ENCODE measurements at places on chromosomes 5 and 9. TPM values are rescaled to one million over a fixed set of nuclear protein-coding genes. Genes with fewer than 3 reads are reported as not detected.

Gene MEGF10
- not detected for total RNA-seq

Gene TMEM167A
- total RNA-seq: 64.4 TPM

Gene MORN5
- not detected for total RNA-seq

Gene PRSS3
- not detected for total RNA-seq

Gene LRRC70
- 1.0 TPM for total RNA-seq

Gene BRD3OS
- 6.3 TPM for total RNA-seq

Gene SLC4A9
- 0.12 TPM for total RNA-seq

Gene FCN1
- not detected for total RNA-seq

Gene SHC3
- not detected for total RNA-seq

Gene MYMK
- not detected for total RNA-seq

Gene TRIM7
- total RNA-seq: 1.8 TPM

Gene BARHL1
- not detected for total RNA-seq

Gene CNTRL
- 63.6 TPM for total RNA-seq

Gene INSL4
- not detected for total RNA-seq

Gene SLC34A3
- not detected for total RNA-seq

Gene LEAP2
- 1.8 TPM for total RNA-seq

Gene PCDHB4
- not detected for total RNA-seq

Gene PCDHB16
- total RNA-seq: not detected

GRCh38 chr9:114911167-114911821 is 19.1 kb downstream of the TNFSF8 start:
- H3K36me3 ChIP-seq: peaks cover 62% of the 10 kb centered on the region
- H3K27me3 ChIP-seq: no peaks in the 10 kb centered on the region

- no peaks in the 10 kb centered on the region for H3K4me1 ChIP-seq
- no peak for DNase-seq
- no peaks in the 10 kb centered on the region for H3K36me3 ChIP-seq
- no peak overlapping the region for H3K4me3 ChIP-seq
These were observed 53.7 kb downstream of the PLAC8L1 start for GRCh38 chr5:146051678-146052077.

GRCh38 chr9:95128177-95128524 is 189.4 kb downstream of the FANCC start:
- no peak overlapping the region for H3K4me3 ChIP-seq
- H3K36me3 ChIP-seq: peaks cover 4% of the 10 kb centered on the region
- no peak overlapping the region for H3K27ac ChIP-seq
- peaks cover 2% of the 10 kb centered on the region for H3K4me1 ChIP-seq

DNA sequence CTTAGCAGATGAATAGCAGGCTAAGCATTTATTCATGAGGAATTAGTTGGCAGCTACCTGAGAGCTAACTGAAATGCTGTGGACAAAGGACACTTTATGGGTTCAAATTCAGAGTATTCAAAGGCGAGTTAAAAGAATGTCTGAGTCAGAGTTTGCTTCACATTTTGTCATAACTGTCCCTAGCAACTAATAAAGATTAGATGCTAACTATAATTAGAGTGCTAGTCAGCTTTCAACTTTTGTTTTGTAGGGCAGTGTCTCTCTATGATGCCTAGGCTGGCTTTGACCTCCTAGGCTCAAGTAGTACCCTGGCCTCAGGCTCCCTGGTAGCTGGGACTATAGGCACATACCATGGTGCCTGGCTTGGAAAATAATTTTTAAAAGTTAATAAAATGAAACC is 4.6 kb downstream of the SMC5 start:
- H3K4me3 ChIP-seq: no peak overlapping the region
- H3K4me1 ChIP-seq: peaks cover 50% of the 10 kb centered on the region
- H3K27me3 ChIP-seq: no peaks in the 10 kb centered on the region
- no peak for DNase-seq

GRCh38 chr9:37350486-37351190 is 71.9 kb upstream of the GRHPR start:
- no peak overlapping the region for H3K4me3 ChIP-seq
- H3K36me3 ChIP-seq: peaks cover 19% of the 10 kb centered on the region
- no peaks in the 10 kb centered on the region for H3K27me3 ChIP-seq
- H3K4me1 ChIP-seq: no peaks in the 10 kb centered on the region

DNA sequence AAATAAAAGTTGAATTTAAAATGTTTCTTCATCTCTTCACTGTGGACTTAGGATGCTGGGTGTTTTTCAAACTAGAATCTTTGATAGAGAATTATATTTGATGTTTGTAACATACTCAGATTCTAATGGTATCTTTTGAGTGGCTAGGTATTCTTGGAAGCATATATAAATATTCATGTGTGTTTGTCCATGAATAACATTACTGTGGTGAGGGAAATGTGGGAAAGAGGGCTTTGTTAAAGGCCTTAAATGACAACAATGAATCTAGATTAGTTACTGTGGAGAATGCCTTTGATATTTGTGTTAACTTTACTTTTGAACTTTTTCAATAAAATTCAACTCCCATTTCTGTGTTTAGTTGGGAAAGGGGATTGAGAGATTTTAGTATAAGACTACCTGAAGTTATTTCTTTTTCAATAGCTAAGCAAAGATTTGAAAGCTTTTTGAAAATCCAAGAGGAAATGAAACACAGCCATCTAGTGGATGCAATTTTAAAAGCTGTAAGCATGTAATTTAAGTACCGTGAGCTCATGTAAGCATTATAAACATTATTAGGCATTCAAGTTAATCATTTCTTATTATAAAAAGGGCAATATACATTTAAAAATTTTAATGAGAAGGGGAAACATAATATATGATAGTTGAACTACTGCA is 69.6 kb downstream of the CCDC171 start:
- H3K27me3 ChIP-seq: no peaks in the 10 kb centered on the region
- H3K4me3 ChIP-seq: no peak overlapping the region
- H3K27ac ChIP-seq: no peak overlapping the region
- no peaks in the 10 kb centered on the region for H3K4me1 ChIP-seq
- peaks cover 6% of the 10 kb centered on the region for H3K36me3 ChIP-seq
- no peak for DNase-seq

- peak within 1 kb of the TSS; percentile 95 for H3K27ac ChIP-seq
- peaks cover 47% of the 10 kb centered on the region for H3K4me1 ChIP-seq
- peak within 1 kb of the TSS; percentile 93 for H3K4me3 ChIP-seq
- DNase-seq: peak; percentile 74
- no peaks in the 10 kb centered on the region for H3K27me3 ChIP-seq
These were observed at the start of gene DOCK2 for GRCh38 chr5:169637085-169637548. DOCK2 (plus strand) TSS chr5:169637275; CDS start chr5:169637327, 52 bp downstream.

GRCh38 chr9:935348-935965 is 41.0 kb upstream of the DMRT3 start:
- H3K27ac ChIP-seq: no peak overlapping the region
- H3K27me3 ChIP-seq: peaks cover 41% of the 10 kb centered on the region
- H3K36me3 ChIP-seq: no peaks in the 10 kb centered on the region
- no peak overlapping the region for H3K4me3 ChIP-seq
- H3K4me1 ChIP-seq: no peaks in the 10 kb centered on the region

DNA sequence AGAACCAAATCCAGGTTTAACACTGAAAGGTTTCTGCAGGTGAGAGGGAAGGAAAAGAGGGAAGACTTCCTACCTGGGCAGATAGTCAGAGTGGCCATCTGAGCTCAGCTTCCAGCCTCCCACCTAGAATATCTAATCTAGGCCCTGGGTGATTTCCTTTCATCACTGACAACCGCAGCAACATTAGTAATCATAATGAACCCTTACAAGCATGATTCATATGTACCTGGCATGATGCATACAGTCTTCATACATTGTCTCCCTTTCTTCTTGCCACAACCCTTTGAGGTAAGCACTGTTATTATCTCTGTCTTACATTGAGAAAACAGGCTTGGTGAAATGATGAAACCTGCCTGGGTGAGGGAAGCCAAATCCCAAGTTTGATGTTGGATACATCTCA is 13.5 kb downstream of the AFAP1L1 start:
- H3K27ac ChIP-seq: no peak overlapping the region
- H3K36me3 ChIP-seq: no peaks in the 10 kb centered on the region
- H3K4me1 ChIP-seq: no peaks in the 10 kb centered on the region
- no peak overlapping the region for H3K4me3 ChIP-seq

GRCh38 chr9:16184964-16185646 is 632.3 kb downstream of the CCDC171 start:
- H3K4me1 ChIP-seq: no peaks in the 10 kb centered on the region
- no peak overlapping the region for H3K27ac ChIP-seq
- no peak overlapping the region for H3K4me3 ChIP-seq
- peaks cover 3% of the 10 kb centered on the region for H3K27me3 ChIP-seq
- no peaks in the 10 kb centered on the region for H3K36me3 ChIP-seq

DNA sequence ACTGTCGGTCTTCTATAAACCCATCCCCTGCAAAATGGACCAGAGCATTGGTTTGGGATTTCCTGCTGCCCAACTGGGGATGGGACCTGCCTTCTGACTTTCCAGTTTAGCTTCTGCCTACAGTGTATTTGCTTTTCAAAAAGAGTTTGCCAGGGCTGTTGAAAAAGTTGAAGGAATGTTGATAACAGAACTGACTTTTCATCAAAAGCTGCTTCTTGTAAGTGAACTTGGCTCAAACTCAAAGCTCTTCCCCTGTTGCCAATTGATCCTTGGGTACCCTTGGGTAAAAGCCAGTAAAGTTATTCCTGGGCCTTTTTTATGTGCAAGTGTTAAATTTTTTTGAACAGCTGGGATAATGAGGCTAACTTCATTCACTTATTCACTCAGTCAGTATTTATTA is 142.9 kb upstream of the SLC30A5 start:
- no peaks in the 10 kb centered on the region for H3K27me3 ChIP-seq
- no peak for DNase-seq
- no peaks in the 10 kb centered on the region for H3K36me3 ChIP-seq
- H3K27ac ChIP-seq: no peak overlapping the region
- no peaks in the 10 kb centered on the region for H3K4me1 ChIP-seq

DNA sequence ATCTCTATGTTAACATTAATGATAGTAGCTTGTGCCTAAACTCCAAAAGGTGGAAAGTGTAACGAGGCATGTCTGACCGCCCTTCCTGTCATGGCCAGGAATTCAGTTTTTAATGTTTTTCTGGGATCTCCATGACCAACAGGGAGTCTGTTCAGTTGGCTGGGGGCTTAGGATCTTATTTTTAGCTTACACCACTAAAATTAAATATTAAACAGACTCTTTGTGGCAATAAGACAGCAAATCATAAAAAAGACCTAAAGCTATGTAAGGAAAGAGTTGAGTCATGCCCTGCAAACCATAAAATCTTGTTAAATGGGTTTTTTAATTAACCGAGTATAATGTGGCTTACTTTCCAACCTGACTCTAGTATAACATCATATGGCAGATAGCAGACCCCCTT is 247.8 kb downstream of the DIRAS2 start:
- peaks cover 10% of the 10 kb centered on the region for H3K27me3 ChIP-seq
- no peaks in the 10 kb centered on the region for H3K4me1 ChIP-seq
- no peak overlapping the region for H3K27ac ChIP-seq
- DNase-seq: no peak

- DNase-seq: no peak
- H3K27me3 ChIP-seq: no peaks in the 10 kb centered on the region
- no peak overlapping the region for H3K4me3 ChIP-seq
- no peaks in the 10 kb centered on the region for H3K36me3 ChIP-seq
- H3K4me1 ChIP-seq: no peaks in the 10 kb centered on the region
These were observed 623.5 kb upstream of the NUDT12 start for GRCh38 chr5:104186100-104186499.

DNA sequence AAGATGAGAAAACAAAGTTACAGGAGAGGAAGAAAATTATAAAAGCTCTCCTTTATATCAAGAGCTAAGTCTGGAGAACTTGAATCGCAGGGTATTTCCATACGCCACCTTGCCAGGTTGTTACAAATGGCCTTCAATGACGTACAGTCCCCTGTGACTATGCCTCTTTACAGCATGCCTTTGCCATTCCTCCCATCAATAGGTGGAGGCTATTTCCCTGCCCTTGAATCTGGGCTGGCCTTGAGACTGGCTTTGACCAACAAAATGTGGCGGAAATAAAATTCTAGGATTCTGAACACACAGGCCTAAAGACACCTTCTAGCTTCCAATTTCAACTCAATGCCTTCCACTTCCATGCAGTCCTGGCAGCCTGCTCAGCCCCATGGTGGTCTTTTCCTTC is 45.7 kb downstream of the TSSK1B start:
- H3K27me3 ChIP-seq: peaks cover 20% of the 10 kb centered on the region
- no peak overlapping the region for H3K4me3 ChIP-seq
- H3K4me1 ChIP-seq: no peaks in the 10 kb centered on the region
- DNase-seq: no peak
- H3K36me3 ChIP-seq: no peaks in the 10 kb centered on the region
- no peak overlapping the region for H3K27ac ChIP-seq

GRCh38 chr5:150751096-150751891 is 7.5 kb downstream of the DCTN4 start:
- DNase-seq: no peak
- H3K27me3 ChIP-seq: no peaks in the 10 kb centered on the region
- peaks cover 55% of the 10 kb centered on the region for H3K4me1 ChIP-seq
- peaks cover 50% of the 10 kb centered on the region for H3K36me3 ChIP-seq

- H3K4me3 ChIP-seq: no peak overlapping the region
- no peak for DNase-seq
- no peak overlapping the region for H3K27ac ChIP-seq
- peaks cover 3% of the 10 kb centered on the region for H3K27me3 ChIP-seq
- H3K36me3 ChIP-seq: no peaks in the 10 kb centered on the region
These were observed 164.2 kb upstream of the PUM3 start for GRCh38 chr9:3008091-3008490.
